ENCODE measurements at places on chromosomes 7 and 10.

DNA sequence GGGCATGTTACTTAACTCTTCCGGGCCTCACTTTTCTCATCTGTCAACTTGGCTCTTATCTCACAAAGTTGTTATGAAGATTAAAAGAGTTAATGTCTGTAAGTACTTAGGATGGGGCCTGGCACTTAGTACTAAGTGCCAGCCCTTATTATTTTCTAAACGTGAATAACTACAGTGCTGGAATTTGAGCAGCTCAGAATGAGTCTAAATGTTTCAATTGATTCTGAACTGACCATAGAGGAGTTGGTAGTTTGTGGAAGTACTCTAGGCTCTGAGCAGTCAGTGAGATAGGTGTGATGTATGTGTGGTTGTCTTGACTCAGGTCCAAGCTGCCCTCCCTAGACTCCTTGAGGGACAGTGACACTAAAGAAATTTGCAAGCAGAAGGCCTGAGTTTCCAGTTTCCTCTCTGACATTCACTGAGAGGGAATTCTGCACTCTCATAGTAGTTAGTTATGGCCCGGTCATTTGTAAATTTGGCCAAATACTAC is 18.5 kb upstream of the JAZF1 start:
- no peak for DNase-seq

- no peak for DNase-seq
Observed at GRCh38 chr10:1316809-1317143, 260.6 kb downstream of the WDR37 start.

DNA sequence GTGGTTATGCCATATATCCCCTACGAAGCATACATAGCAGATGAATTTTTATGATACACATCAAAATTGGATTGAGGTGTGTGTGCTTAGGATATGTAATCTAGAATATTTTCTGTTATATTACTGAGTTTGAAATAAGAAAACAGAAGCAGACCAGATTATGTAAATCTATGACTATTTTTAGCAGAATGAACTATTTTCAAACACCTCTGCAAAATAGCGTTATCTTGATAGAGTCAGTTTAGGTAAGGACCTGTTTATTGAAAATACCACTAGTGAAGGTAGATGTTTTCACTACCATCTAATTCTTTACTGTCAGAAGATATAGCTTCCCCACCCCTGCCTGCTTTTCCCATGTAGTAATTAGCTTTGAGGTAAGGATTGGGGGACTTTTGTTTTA is 9.1 kb downstream of the LANCL2 start:
- DNase-seq: no peak

DNA sequence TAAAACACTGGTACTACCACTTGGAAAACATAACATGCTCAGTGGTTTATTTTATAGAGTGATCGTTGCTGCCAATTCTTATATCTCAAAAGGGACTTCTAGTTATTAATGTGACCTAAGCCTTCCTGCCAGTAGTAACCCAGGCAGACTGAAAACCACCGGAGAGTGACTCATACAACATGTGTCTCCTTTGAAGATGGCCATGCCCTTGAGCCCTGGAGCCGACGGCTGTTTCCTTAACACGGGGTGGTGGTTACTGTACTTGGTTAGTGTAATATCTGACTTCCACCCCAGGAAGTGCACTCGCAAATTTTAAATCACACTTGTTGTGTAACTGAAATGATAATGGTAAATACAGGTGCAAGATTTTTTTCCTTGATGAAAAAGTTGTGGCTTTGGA is 30.5 kb downstream of the JAKMIP3 start:
- no peak for DNase-seq

- DNase-seq: no peak
Observed at GRCh38 chr10:71067098-71067740, 145.2 kb upstream of the UNC5B start.

DNA sequence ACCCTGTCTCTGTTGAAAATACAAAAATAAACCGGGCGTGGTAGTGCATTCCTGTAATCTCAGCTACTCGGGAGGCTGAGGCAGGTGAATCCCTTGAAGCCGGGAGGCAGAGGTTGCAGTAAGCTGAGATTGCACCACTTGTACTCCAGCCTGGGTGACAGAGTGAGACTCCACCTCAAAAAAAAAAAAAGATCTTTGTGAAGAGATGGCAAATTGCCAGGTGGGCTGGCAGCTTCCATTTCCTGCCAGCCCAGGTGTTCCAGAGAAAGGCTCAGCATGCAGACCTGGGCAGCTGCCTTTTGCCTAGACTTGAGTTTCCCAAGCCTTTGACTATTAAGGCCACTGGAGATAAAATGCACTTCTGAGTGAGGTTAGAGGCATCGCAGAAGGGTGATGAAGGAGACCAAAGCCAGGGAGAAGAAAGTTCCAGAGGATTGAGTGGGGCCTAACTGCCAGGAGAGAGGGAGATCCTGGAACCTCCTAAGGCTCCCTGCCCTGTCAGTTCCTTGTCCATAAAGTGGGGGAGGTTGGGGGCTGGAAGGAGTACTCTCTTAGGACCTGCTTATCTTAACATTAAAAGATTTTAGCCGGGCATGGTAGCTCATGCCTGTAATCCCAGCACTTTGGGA is 10.0 kb upstream of the DDIT4 start:
- no peak for DNase-seq

GRCh38 chr10:60032723-60033122 is 126.4 kb upstream of the CCDC6 start:
- DNase-seq: no peak

GRCh38 chr10:72085864-72086465 is 2.4 kb downstream of the SPOCK2 start:
- no peak for DNase-seq

- DNase-seq: no peak
Observed at GRCh38 chr7:3463696-3464095, 162.6 kb downstream of the SDK1 start.

- DNase-seq: no peak
Observed at GRCh38 chr10:27104919-27105318, 4.6 kb upstream of the ANKRD26 start.

GRCh38 chr7:28608731-28609130 is 196.4 kb downstream of the CREB5 start:
- DNase-seq: no peak

DNA sequence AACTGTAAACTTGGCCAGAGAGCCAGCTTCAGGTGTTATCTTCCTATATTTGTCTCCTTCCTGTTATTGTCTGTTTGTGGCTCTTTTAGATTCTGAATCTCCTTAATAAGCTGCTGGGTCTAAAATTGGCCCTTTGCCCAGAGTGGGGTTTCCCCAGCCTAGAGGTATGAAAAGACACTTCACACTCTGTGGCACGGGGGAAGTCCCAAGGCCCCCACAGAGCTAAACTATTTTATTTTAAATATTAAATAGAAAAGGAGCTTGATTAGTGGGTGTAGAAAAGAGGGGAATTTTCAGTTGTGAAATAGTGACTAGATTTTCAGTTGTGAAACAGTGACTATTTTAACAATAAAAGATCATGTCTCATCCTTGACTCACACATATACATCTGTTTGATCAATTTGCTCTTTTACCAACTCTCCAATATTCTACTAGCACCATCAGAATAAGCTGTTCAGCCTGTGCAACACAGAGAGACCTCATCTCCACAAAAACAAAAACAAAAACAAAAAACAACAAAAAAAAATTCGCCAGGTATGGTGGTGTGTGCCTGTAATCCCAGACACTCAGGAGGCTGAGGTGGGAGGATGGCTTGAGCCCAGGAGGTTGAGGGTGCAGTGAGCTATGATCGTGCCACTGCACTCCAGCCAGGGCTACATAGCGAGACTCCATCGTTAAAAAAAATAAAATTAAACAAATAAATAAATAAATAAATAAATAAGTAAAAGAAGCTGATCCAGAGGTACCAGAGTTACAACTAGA is 24.9 kb upstream of the ADO start:
- DNase-seq: no peak

GRCh38 chr7:18016547-18017444 is 10.8 kb downstream of the PRPS1L1 start:
- no peak for DNase-seq

GRCh38 chr10:104038537-104038936 is 47.1 kb downstream of the COL17A1 start:
- peak; percentile 33 for DNase-seq

DNA sequence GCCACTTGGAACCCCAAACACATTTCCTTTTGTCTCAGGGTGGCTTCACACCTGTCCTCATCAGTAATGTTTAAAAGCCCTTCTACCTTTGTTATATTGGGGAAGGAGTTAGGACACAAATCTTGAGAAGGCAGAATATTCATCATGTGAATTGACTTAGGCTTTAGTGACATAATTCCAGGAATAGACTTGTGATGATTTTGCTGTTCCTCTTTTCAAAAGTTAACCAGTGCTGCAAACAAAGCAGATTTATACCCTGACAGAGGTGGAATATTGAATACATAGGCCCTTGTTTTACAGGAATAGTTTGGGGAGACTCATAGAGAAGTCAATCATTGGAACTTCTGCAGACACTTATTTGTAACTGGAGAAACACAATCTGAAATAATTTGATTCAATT is 27.0 kb downstream of the ZNF786 start:
- no peak for DNase-seq

GRCh38 chr10:49762566-49762877 is 399 bp upstream of the OGDHL start:
- no peak for DNase-seq

Data from ascending aorta (tissue), 2 donors.